ENCODE measurements at places on chromosomes 12 and 14.

GRCh38 chr12:117524806-117525205 lies 163.4 kb upstream of the NOS1 start:
- no peak for DNase-seq

DNA sequence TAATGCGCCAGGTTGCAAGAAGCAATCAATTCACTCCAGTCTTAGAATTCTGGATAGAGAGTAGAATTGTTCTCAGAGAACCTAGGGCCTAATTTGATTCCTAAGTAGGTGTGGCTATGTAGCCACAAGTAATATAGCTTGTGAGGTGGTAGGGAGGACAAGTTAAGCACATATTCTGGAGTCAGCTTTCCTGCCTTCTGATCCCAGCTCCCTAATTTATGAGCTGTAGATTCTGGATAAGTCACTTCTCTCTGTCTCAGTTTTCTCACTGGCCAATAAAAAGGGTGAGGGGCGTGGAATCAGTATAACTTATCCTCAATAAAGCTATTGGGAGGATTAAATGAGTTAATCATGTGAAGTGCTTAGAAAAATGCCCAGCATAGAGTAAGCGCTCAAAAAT lies 3.0 kb upstream of the SNW1 start:
- no peak for DNase-seq

DNA sequence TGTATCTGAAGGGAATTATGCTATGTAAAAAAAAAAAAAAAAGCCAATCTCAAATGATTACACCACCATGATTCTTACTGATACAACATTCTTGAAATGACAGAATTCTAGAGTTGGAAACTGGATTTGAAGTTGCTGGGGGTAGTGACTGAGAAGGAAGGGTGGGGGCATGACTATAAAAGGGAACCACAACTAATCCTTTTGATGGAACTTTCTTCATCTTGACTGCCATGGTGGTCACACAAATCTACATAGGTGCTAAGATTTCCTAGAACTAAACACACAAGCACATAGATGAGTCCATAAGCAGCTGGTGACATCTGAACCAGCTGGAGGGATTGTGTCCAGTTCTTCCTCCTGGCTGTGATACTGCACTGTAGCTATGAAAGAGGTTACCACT lies 51.4 kb downstream of the CLMN start:
- DNase-seq, result no peak

DNA sequence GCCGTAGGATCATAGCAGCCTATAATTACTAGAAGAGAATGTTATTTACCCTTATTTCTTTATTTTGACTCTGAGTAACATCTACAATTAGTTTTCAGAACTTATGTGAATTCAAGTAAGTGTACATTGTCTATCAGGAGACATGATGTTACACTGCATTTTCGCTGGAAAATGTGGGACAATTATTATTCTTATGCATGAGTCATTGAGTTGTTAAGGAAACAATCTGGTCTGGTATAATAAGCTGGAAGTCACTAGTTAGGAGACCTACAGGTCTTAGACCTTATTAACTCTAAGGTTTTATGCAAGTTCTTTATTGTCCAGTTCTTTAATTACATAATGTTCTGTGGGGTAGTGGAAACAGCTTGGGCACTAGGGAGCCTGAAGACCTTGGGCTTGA lies 5.8 kb downstream of the KTN1 start:
- no peak for DNase-seq

DNA sequence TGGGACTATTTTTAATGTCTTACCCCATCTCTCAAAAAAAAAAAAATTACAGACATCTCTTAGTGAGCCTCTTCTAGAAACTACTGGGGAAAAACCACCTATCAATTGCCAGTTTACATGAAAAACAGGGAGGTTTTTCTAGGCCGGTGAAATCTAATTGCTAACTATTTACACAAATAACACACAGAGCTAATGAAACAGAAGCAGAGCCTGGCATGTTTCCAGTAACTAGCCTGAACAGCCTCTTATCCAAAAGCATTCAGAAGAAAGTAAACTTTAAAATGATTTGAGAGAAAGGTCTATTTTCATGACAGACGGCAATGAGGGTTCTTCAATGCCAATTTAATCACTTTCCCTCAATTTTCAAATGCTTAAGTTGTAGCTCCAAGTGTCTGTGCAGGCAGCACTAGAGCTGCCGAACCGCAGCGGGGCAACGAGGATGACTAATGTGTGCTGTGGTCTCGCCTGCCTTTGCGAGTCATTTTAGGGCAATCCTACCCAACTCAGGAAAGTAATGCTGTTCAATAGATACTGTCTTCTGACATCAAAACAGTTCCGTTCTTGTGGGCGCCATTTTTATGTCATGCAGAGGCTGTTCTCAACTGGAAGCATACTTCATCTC lies 84.6 kb downstream of the SETD3 start:
- peak; percentile 29 for DNase-seq

DNA sequence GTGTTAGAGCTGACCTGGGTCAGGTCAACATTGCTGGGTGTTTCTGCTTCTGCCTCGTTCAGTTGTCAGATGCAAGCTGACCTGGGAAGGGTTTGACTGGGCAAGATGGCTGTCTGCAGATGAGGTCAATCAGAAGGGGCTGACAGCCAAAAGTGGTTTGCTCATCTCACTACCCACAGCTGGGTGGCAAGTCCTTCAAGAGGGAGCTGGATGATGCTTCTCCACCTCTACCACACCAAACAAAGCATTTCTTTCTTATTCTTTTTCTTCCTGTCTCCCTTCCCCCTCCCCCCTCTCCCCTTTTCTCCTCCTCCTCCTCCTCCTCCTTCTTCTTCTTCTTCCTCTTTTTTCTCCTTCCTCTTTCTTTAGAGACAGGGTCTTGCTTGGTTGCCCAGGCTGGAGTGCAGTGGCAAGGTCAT lies 268.2 kb upstream of the PLEKHG7 start:
- DNase-seq, result no peak

GRCh38 chr12:48040354-48040753 lies 36.1 kb upstream of the COL2A1 start:
- DNase-seq, result no peak

DNA sequence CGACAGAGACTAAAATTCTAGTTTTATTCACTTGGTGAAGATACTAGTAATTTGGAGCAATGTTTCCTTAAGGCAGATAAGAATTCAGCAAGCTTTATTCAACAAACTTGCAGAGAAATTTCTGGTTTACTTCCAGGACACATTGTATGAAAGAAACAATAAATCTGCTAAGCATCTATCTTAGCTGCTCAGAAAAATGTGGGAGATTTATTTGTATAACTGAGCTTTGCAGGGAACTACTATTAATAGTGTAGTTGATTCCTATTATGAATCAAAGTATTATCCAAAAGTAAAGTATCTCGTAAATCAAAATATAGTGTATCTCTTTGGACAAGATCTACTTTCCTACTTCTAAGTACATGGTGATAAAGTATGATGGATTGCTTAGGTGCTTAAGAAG lies 239.4 kb upstream of the TMTC1 start:
- DNase-seq, result no peak

GRCh38 chr12:124044809-124045321 lies 71.8 kb downstream of the ZNF664 start:
- DNase-seq, result peak; percentile 9

- no peak for DNase-seq
Measured at GRCh38 chr12:45637706-45638105, 91.8 kb upstream of the ARID2 start.

DNA sequence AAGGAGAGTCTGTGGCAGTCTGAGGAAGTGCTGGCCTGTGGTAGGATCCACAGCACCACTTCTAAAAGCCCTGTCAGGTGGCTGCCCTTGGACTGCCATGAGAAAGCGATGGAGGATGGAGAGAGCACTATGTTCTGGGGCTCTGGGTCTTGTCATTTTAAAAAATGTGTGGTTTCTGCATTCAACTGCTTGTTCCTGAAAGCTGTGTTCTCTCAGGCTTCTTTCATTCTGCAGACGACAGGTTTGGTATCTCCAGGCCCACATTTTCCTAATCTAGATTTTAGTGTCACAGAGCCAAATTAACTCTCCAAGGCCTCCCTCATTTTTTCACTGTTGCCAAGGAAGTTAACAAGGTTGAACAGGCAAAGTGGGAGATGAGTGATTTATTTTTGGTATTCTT lies 10.5 kb downstream of the OVCH1 start:
- DNase-seq, result no peak

- DNase-seq, result peak; percentile 72
Measured at GRCh38 chr12:92398565-92399309, 253.1 kb upstream of the BTG1 start.

- peak; percentile 32 for DNase-seq
Measured at GRCh38 chr14:101781240-101782061, 19.9 kb downstream of the PPP2R5C start.

Measured in CD4-positive, alpha-beta T cell treated with Interleukin-12 subunit alpha and Interleukin-12 subunit beta, for 1 hour (primary cell).